ENCODE measurements at places on chromosomes 6 and 20.

GRCh38 chr20:15706719-15707118 is 866.5 kb downstream of the KIF16B start:
- DNase-seq: no peak

DNA sequence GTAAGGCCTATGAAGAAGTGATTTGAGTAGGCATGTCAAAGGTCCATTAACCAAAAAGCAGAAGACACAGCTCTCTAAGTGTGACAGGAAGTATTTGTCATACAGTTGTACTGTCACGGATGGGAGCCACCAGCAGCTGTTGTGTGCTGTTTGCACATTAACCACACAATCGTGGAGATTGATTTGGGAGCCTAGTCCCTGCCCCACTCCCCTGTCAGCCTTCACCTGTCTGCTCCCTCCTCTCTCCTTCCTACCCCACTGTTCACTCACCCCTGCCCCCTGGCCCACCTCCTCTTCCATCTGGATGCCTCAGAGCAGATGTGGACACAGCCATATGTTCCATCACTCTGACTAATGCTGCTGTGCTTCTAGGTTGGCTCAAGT is 124.7 kb upstream of the SPACA1 start:
- DNase-seq: no peak

GRCh38 chr6:41692080-41692675 is 43.2 kb downstream of the TFEB start:
- no peak for DNase-seq

- DNase-seq: no peak
Measured at GRCh38 chr6:1190366-1190765, 121.5 kb upstream of the FOXQ1 start.

GRCh38 chr6:136347847-136348246 is 58.2 kb upstream of the BCLAF1 start:
- no peak for DNase-seq

GRCh38 chr20:32513031-32513866 is 71.9 kb downstream of the NOL4L start:
- DNase-seq: no peak

- DNase-seq: no peak
Measured at GRCh38 chr6:93243231-93243778, 176.1 kb downstream of the EPHA7 start.

GRCh38 chr6:125827788-125828320 is 37.1 kb downstream of the NCOA7 start:
- no peak for DNase-seq

GRCh38 chr6:112330879-112331265 is 16.3 kb upstream of the RFPL4B start:
- no peak for DNase-seq

DNA sequence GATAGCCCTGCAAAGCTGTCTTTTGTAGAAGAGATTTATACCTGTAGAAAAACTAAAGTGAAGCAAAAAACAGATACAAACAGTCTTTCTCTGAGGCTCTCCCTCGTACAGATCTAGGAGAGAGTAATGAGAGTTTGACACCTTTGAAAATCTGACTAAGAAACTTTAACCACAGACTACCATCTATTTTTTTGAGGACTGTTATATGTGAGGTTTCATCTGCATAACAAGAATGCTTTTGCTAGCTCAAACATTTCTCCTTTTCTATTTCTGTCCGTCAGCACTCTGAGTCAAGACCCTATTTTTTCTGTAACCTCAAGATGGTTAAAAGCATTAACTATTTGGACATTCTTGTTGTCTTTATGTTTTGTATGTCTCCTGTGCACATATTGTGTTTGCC is 193.0 kb downstream of the BTBD3 start:
- no peak for DNase-seq

DNA sequence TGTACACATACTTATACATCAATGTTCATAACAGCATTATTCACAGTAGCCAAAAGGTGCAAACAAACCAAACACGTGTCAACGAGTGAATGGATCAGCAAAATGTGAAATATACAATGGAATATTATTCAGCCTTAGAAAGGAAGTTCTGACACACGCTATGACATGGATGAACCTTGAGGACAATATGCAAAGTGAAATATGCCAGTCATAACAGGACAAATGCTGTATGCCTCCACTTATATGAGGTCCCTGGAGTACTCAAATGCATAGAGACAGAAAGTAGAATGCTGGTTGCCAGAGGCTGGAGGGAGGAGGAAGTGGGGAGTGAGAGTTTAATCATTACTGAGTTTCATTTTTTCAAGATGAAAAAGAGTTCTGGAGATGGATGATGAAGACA is 37.8 kb upstream of the IGF2R start:
- DNase-seq: no peak

DNA sequence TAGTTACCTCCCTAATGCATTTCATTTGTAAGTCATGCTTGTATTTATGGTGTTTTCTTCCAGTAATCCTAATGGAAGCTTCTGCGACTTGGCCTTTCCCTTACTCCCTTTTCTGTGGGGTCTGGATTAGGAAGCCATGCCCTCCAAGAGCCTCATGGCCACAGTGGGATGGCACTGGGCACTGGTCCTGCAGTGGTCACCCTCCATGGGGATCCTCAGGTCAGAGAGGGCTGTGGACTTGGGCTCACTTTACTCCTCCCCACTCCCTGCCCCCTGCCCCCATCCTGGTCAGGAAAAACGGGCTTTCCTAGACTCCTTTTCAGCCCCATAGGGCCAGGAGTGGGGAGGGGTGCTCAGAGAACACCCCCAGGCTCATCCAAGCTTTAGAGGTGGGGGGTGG is 49.9 kb downstream of the EBF4 start:
- no peak for DNase-seq

DNA sequence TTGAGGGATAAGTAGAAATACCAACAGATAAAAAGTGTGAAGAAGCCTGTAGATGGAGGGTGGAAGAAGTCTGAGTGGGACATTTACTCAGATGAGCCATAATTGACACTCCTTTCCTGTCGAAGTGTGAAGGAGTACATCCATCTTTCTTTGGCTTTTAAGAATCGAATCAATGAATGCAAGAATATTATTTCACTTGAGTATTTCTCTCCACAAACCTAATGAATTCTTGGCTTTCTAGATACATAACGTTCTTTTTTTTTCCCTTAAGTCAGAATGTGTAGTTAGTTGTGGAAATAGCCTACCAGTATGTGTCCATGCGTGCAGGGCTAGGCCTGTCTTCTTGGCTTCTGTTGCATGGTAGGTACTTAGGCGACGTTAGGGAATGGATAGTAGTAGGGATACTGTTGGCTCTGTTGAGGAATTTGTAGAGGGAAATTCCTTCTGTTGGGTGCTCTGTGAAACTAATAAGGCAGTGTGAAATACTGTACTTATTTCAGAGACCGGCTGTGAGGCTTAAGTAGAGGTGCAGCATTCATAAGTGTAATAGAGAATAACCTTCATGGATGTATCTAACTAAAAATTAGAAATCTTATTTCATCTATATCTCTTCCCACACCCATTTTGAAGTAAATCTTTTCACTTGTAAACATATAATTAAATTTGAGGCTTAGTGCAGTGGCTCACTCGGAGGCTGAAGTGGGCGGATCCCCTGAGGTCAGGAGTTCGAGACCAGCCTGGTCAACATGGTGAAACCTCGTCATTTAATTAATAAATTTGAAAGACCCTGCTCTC is 1.5 kb downstream of the RPS18 start:
- no peak for DNase-seq

GRCh38 chr6:69280858-69281257 is 516.0 kb downstream of the LMBRD1 start:
- DNase-seq: no peak

DNA sequence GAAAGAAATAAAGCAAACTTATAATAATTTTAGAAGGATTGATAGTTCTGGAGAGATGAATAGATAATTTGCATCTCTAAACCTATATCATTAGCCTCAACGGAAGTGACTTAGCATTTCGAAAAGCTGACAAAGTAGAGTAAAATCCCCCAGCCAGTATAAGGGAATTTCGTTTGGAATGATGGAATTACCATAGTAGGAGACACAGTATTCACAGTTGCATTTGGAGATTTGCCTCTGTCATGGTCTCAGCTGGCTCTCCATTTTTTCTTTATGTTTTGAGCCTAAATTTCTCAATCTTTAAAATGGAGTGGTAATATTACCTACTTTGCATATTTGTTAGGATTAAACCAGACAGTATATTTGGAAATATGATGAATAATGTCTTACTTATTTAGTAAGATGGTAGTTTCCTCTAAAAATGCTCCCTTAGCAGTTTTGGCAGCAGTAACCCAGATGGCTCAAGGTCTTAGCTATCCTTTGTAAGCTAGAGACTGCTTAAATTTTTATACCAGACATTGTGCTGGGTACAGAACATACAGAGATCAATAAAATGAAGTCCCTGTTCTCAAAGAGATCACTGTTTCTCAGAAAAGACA is 58.2 kb downstream of the SMAP1 start:
- DNase-seq: no peak

GRCh38 chr20:34710861-34711574 is 6.9 kb downstream of the TP53INP2 start:
- no peak for DNase-seq

GRCh38 chr20:46025376-46025783 is 3.6 kb upstream of the SLC12A5 start:
- no peak for DNase-seq

GRCh38 chr6:155157101-155157500 is 106.7 kb upstream of the CLDN20 start:
- no peak for DNase-seq

GRCh38 chr20:50996901-50997865 is 25.7 kb downstream of the KCNG1 start:
- DNase-seq: no peak

GRCh38 chr6:110492584-110492983 is 16.2 kb upstream of the SLC22A16 start:
- no peak for DNase-seq

DNA sequence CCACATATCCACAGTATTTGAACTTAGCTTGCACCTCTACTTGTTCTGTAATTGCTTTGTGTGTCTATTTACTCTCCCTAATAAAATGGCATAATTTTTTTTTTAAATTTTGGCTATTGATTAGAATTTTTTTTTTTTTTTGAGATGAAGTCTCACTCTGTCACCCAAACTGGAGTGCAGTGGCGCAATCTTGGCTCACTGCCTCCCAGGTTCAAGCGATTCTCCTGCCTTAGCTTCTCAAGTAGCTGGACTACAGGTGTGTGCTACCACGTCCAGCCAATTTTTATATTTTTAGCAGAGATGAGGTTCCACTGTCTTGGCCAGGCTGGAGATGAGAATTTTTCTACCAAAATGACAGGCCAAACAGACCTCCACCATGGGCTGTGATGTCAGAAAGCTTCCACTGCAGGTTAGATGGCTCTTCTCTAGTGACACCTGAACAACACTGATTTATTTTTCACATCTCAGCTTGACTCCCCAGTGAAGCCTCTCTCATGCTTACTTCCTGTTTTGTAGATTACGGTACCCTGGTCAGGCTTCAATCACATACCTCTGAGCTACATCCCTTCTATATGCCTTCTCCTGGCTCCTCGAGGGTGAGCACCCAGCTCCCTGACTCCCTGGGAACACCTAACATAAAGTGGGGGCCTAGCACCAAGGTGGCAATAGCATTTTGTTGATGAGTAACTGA is 112.8 kb downstream of the ARHGAP18 start:
- DNase-seq: no peak

DNA sequence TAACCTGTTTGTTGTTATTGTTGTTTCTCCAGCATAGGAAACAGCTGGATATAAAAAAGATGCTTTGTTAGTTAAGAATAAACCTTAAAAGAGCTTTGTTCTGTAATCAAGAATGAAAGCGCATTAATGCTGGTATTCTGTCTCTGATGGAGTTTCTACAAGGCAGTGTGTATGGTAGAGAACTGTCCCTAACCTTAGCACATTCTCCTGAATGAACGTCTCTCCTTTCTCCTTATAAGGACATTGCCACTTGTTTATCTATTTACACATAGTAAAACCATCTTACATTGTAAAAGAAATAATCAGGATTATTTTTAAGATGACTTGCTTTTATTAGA is 33.8 kb upstream of the LCA5 start:
- DNase-seq: no peak

DNA sequence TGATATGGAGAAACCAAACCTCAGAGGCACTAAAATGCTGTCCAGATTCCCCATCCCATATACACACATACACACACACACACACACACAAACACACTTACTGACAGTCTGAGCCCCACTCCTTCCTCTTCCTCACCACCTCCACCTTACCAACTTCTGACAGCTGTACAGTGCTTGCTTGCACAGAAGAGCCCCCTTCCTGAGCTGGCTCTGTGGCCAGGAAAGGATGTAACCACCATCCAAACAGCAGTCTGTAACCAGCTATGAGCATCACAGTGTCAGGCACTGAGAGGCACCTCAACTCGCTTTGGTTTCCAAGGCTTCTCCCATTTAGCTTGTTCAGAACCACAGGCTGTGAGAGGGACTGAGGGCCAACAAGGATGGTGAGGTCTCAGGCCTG is 5.9 kb upstream of the C6orf136 start:
- no peak for DNase-seq

DNA sequence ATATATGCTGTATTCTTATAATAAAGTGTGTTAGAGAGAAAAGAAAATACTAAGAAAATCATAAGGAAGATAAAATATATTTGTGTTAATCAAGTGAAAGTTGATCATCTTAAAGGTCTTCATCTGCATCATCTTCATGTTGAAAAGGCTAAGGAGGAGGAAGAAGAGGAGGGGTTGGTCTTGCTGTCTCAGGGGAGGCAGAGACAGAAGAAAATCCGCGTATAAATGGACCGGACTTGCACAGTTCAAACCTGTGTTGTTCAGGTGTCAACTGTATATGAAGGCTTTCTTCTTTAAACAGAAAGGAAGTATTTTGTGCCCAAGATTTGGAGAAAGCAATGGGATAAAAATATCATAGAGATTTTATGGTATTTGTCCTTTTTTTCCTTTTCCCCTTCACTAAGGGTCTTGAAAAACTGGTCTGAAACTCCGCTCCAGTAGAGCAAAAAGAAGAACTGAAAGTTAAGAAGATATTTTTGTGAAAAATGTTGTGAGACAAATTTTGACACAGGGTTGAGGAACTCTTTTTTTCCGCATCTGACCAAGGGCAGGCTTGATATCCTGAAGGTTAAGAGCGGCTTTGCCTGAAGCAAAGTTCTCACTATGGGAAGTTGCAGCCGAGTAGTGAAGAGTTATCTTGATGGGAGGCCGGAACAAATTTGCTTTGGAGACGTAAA is 350.7 kb downstream of the LAMA2 start:
- no peak for DNase-seq

GRCh38 chr20:46174469-46175126 is 56.5 kb downstream of the CD40 start:
- peak; percentile 15 for DNase-seq

GRCh38 chr6:44162876-44163625 is 4.4 kb downstream of the CAPN11 start:
- DNase-seq: no peak

GRCh38 chr6:156060013-156060412 is 604.4 kb upstream of the NOX3 start:
- DNase-seq: no peak

Data from activated naive CD4-positive, alpha-beta T cell (primary cell).